ENCODE measurements at places on chromosomes 6 and 20.

DNA sequence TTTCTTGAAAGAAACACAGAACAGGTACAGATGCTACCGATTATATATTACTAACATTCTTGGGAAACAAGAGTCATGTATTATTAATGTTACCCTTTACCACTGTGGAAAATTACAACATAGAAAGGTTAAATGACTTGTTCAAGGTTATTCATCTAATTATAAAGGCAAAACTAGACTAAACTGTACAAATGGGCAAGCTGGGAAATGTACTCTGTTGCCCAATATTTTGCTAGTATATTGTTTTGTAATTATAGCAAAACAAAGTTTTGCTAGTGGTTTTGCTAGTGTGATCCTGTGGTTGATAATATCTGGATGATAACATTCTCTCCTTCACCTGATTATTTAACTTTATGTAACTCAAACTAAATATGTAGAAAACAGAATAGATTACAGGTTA is 96.5 kb downstream of the TINAG start:
- DNase-seq, result no peak

- DNase-seq, result peak; percentile 50
Observed at GRCh38 chr6:169970306-169970988, 219.0 kb downstream of the ERMARD start.

- DNase-seq, result no peak
Observed at GRCh38 chr6:43761666-43762409, 8.2 kb upstream of the VEGFA start.

- DNase-seq, result no peak
Observed at GRCh38 chr6:159959165-159959975, 9.5 kb upstream of the IGF2R start.

- DNase-seq, result no peak
Observed at GRCh38 chr6:104689551-104690205, 170.0 kb downstream of the HACE1 start.

GRCh38 chr20:62704341-62704948 is 4.2 kb upstream of the NTSR1 start:
- DNase-seq, result no peak

DNA sequence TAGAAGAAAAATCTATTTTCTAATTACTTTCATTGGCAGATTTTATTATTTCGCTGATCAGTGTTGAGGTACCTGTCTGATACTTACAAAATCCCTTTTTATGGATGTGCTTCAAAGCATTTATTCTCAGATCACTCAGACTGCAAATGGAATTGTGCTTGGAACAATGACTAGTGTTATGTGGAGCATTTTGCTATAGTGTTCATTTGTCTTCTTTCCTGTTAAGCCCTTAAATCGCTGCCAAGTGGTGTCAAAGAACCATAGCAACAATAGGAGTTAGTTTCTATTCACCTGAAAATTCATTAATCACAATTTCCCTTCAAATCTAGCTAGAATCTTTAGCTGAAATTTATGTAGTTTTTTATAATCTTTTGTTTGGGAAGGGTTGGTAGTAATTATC is 29.8 kb downstream of the SMPDL3A start:
- DNase-seq, result no peak

GRCh38 chr20:32606790-32607189 is 21.7 kb upstream of the NOL4L start:
- DNase-seq, result no peak

- DNase-seq, result peak; percentile 55
Observed at GRCh38 chr6:143513410-143513809, 1.9 kb upstream of the FUCA2 start.

Data from ecto neural progenitor cell (in vitro differentiated cells).